ENCODE measurements at places on chromosomes 11 and 22.

DNA sequence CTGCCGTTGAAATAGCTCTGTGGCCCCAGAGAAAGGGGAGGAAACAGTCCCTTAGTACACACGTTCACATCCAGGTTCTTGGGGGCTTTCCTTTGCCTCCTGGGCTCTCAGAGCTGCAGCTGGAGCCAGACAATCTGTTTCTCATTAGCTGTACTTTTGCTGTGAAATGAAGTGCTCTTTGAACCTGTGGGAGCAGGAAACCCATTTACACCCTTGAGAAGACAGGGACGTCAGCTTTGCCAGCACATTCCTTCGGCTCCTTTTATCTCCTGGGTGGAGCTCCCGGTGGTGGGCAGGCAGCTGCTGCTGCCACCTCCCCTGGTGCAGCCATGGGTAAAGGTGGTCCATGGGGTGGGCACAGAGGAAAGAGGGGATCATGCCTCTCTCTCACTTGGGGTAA is 80.6 kb upstream of the TIMP3 start:
- no peak for DNase-seq

DNA sequence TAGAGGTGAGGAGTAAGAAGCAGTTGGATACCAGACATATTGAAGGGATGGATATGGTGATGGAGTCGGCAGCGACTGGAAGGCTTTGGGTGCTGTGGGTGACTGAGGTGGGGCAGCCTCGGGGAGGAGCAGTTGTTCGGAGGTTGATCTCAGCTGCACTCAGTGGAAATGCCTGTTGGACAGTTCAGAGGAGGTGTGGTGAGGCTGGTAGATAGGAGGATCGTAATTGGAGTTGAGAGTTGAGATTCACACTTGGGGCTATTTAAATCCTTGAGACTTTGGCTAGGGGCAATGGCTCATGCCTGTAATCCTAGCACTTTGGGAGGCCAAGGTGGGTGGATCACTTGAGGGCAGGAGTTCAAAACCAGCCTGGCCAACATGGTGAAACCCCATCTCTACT is 6.9 kb downstream of the OTUB1 start:
- no peak for DNase-seq

- peak; percentile 99 for DNase-seq
Observed at GRCh38 chr22:38239101-38239761, 33.6 kb downstream of the TMEM184B start.

DNA sequence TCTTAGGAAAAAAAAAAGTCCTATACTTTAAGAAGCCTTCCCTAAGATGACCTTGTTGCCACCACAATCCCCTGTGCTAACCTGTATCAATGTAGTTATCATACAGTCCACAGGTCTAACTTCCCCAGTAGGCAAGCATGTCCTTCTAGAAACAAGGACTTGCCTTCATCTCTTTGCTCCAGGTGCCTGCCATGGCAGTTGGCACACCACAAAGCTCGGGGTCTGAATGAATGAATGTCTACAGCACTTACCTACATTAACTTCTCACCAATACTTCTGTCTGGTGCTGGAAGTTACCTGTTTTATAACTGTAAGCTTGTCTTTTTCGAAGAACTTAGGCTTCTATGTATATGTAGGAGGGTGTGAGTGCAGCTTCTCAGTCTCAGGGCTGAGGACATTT is 23.4 kb downstream of the CLPB start:
- no peak for DNase-seq

GRCh38 chr22:24128631-24129262 is 52.5 kb upstream of the SUSD2 start:
- DNase-seq = no peak

DNA sequence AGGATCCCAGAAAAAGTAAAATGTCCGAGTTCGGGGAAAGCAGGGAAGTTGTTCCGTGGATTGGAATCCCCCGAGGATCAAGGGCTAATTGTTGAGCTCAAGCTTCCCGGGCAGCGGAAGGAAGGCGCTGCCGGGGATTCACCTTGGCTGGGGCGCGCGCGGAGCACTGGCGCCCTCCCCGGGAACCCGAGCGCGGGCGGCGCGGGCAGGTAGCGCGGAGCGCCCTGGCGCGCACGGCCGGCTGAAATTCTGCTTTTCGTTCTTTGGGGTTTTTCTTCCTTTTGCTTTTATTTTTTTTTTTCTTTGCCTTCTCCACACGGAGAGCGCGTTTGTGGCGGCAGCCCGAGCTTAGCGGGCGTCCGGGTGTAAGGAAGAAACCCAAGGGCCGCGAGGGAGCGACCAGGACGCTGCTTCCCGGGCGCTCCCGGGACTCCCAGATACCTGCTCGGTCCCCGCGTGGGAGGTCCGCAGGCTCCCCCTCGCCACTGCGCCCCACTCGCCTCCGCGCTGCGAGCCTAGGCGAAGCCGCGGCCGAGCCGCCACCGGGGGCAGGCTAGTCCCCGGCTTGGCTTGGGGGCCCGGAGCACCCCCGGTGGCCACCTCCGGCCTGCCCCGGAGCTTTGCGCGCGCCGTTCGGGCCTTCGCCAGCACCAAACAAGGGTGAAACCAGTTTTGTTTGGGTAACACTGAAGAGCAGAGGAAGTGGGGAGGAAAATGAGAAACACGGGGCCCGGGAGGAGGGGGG is 4.8 kb upstream of the IGF2 start:
- no peak for DNase-seq

Measured in PC-9 (cell line).